ENCODE measurements at places on chromosomes 6 and 20. TPM values are rescaled to one million over a fixed set of nuclear protein-coding genes. Genes with fewer than 3 reads are reported as not detected.

The FAM217A gene
- total RNA-seq: not detected

The SYNDIG1 gene
- total RNA-seq: 0.80 TPM

The LHFPL5 gene
- not detected for total RNA-seq

The KIF25 gene
- not detected for total RNA-seq

The SCRT2 gene
- total RNA-seq: not detected

The OXT gene
- not detected for total RNA-seq

The IRF4 gene
- not detected for total RNA-seq

The GGTLC1 gene
- not detected for total RNA-seq

The JAG1 gene
- 62.5 TPM for total RNA-seq

- no peak for DNase-seq
Measured at GRCh38 chr20:22525821-22526220, 58.6 kb downstream of the FOXA2 start.

DNA sequence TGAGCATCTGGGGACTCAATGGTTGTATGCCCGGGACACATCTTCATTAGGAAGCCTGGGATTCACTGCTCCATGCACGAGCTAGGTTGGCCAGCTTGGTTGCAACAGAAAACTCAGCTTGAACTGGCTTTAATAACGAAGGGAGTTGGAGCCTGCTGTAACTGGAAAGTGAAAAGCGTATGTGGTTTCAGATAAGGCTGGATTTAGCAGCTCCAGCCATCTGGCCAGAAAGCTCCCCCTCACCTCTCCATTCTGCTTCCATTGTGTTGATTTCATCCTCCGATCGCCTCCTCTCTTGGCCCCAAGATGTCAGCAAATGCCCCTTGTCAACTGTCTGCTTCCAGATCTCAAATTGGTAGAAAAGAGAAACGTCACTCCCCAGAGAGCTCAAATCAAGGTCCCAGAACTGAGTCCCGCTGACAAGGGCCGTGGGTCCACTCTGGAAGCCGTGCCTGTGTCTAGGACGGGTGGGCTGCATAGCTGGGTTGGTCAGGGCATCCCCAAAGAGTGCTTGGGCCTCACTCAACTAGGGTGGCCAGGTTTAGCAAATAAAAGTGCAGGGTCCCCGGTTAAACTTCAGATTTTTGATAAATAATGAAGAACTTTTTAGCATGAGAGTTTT, 117.0 kb upstream of the PMEPA1 start:
- DNase-seq: no peak

DNA sequence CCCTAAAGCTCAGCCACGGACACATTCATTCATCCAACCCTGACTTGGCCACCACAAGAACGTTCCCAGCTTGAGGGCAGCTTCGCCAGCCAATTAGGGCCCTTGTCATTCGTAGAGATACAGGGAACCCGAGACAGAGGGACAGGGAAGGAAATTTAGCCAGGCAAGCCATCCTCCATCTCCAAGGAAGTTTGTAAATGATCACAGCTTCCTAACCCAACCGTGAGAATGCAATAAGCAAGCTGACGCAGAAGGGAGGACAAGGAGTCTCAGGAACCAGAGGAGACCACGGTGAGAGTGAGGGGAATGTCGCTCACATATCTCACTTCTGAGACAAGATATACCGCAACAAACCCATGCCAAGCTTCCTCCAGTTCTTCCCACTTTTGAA, 1.4 kb downstream of the TRAM2 start:
- peak; percentile 43 for DNase-seq

DNA sequence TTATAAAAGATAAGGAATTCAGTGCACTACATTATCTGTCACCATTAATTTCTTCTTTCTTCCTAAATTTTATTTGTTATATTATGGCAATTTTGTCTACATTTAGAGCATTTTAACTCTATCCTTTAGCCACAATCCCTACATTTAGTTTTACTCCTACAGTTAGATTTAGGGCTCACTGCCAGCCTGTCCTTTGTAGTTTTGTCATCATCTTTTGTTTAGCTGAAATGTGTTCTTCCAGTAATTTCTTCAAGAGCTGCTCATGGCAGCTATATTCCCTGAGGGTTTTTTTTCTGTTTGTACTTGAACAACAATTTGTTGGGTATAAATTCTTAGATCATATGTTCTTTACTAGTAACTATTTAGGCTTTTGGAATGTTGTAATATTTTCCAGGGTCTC, 72.7 kb upstream of the B3GAT2 start:
- DNase-seq: no peak

DNA sequence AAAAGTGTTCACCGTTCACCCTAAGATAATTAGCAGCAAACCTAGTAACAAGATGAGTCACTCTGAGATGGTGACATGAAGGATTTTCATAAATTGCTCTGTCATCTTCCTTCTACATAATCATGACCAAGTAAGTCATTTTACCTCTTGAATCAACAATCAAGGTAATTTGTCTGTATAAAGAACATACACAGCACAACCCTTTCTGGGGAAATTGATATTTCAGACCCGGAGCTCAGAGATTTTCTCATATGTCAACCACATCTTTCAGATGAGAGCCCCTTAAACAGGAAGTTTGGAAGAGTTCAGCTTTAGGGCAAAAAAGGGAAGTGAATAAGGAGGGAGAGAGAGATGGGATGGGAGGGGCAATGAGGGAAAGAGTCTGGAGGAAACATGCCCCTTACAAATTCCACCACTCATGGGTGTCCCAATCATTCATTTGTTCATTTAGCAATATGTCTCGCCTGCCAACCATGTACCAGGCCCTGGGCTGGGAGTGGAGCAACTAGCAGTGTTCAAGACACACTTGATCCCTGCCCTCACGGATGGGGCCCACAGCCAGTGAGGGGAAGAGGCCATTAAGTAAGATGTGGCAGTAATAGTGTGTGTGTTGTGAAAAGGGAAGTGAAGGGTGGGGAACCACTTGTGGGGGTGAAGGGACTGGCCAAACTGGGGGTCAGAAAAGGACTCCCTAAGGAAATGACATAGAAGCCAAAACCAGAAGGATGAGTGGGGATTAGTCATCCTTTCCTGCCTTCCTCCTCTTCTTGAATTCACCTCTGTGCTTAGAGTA, 190.9 kb downstream of the MAFB start:
- peak; percentile 36 for DNase-seq

DNA sequence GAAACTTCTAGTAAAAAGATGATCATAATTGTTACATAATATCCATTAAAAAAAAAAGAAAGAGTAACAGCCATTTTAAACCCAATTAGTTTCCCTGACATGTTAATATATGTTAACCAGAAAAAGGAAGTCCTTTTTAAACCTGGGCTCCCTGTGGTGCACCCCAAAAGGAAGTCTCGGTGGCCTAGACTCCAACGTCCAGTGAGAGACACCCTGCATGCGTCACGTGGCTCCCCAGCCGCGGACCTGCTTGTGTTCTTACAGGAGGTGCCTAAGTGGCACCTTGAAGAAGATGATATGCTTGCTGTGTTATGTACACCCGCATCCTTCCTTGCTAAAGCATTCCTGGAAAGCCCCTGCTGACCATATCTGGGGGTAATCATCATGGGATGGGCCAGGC, 50.1 kb downstream of the FOXC1 start:
- DNase-seq: no peak

DNA sequence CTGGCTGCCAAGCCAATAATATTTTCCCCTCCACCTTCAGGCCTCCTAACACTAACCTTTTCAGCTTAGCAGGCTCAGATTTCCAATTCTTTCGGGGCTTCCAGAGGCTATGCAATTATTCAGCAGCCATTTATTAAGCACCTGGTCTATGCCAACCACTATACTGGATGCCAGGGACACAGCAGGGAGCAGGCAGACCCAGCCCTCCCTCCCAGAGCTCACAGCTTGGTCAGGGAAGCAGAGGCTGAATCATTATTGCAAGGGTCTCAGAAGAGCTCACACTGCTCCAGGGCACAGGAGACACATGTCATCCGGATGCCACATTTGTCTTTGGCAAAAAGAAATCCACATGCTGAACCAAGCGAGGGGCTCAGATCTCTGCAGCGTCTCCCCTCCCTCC, 1.3 kb downstream of the BPIFB1 start:
- no peak for DNase-seq

DNA sequence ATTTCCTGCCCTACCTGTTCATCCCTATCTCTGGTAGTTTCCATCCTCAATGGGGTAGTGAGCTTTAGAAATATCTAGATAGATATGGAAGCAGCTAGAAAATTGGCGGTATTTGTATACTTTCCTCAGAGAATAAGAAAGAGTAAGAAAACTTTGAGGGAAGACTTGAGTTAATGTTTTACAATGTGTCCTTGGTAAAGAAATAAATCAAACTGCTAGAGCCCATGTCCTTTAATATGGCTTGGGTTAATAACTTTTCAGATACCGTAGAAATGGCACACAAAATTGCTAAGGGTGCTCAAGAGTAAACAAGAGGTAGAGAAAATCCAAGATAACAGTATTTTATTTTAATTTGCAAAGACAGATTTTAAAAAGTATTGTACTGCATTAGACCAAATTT, 28.1 kb upstream of the PGK2 start:
- no peak for DNase-seq

DNA sequence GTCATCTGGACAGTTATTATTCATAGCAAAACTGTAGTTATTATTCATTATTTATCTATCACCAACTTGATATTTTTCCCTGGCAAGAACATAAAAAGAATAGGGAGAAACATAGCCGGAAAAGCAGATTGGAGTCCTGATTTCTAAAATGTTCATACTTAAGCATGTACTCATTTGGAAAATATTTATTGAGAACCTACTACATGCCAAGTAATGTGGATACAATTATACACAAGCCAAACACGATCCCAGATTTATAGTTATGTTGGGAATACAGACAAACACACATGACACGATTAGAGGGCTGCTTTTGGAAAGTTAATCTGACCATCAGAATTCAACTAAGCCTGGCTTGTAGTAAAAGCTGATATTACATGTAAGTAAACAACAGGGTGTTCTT, 30.7 kb downstream of the ARHGAP18 start:
- DNase-seq: no peak

GRCh38 chr6:75230484-75231325, 12.9 kb downstream of the COX7A2 start:
- peak; percentile 54 for DNase-seq

- DNase-seq: no peak
Measured at GRCh38 chr6:139343052-139343750, 31.2 kb downstream of the CITED2 start.

DNA sequence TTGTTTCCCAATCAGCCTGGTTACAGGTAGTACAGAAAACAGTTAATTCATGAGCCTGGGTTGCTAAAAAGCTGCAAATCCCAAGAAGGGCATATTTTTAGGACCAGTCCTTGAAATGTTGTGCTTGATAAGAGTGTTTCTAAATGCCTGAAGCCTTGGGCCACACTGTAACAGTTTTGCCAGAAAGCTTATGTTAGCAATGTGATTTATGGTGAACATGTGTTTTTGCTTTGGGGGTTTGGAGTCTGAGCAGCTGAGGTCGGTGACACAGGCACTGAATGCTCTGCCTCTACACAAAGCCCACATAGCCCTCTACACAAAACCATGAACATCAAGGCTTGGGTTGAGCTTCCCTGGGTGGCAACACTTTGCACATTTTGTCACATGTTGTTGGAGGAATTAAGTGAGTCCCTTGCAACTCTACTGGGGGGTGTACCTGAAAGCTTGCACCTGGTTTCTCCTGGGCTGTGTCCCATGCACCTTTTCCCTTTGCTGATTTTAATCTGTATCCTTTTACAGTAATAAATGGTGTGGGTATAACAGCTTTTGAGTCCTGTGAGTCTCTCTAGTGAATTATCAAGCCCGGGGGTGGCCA, 22.2 kb downstream of the AHI1 start:
- no peak for DNase-seq

DNA sequence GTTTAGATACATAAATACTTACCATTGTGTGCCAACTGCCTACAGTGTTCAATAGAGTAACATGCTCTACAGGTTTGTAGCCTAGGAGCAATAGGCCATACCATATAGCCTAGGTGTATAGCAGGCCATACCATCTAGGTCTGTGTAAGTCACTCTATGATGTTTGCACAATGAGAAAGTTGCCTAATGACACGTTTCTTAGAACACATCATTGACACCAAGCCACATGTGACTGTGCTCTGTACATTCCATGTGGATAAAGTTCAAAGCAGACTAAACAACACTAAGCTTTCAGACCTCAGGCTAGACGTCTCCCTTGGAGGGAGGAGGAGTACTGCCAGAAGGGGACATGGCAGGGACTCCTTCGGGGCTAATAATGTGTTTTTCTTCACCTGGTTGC, 93.6 kb downstream of the KIF16B start:
- DNase-seq: no peak

GRCh38 chr6:9257215-9257614, 821.9 kb upstream of the SLC35B3 start:
- no peak for DNase-seq

GRCh38 chr20:53034899-53035298, 62.7 kb downstream of the TSHZ2 start:
- DNase-seq: no peak

DNA sequence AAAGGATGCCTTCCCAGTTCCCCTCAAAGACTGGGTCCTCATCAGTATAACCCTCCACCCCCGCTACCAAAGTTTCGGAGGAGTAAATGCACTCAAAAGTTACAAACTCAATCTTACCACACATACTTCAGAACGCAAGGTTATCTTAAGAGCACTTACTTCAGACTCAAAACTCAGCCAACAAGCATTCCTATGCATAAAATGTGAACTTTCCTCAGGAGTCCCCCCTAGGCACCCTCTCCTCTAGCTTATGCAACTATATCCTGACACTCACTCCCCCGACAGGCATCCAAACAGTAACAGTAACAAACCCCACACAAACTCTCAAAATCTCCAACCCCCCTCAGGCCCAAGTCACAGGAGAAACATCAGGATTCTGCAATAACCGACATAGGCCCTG, 11.1 kb upstream of the ADTRP start:
- no peak for DNase-seq

DNA sequence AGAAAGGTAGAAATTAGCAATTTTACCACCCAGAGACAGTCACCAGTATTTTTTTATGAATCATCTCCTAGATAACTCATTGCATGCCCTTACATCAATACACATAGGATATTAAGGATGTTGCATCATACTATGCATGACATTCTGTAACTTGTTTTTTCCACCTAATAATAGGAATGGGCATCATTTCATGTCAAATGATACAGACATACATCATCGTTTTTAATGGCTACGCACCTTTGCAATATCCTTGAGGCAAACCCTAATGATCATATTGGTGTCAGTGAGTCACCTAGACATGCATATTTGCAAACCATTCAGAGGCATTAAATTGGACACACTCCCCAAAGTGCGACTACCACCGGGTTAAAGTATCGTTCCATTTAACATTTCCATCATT, 309.7 kb upstream of the AGPAT4 start:
- no peak for DNase-seq

GRCh38 chr6:141664744-141665143, 468.0 kb upstream of the GJE1 start:
- DNase-seq: no peak

- no peak for DNase-seq
Measured at GRCh38 chr20:63095718-63096654, 89.2 kb upstream of the BHLHE23 start.

GRCh38 chr20:63027922-63028389, 21.2 kb upstream of the BHLHE23 start:
- DNase-seq: peak; percentile 66

GRCh38 chr6:92688342-92688741, 731.0 kb downstream of the EPHA7 start:
- no peak for DNase-seq
